ENCODE measurements at places on chromosomes 3 and 15. TPM values are rescaled to one million over a fixed set of nuclear protein-coding genes. Genes with fewer than 3 reads are reported as not detected.

- DNase-seq = no peak
Measured at GRCh38 chr15:100124361-100124760, 217.4 kb downstream of the ADAMTS17 start.

DNA sequence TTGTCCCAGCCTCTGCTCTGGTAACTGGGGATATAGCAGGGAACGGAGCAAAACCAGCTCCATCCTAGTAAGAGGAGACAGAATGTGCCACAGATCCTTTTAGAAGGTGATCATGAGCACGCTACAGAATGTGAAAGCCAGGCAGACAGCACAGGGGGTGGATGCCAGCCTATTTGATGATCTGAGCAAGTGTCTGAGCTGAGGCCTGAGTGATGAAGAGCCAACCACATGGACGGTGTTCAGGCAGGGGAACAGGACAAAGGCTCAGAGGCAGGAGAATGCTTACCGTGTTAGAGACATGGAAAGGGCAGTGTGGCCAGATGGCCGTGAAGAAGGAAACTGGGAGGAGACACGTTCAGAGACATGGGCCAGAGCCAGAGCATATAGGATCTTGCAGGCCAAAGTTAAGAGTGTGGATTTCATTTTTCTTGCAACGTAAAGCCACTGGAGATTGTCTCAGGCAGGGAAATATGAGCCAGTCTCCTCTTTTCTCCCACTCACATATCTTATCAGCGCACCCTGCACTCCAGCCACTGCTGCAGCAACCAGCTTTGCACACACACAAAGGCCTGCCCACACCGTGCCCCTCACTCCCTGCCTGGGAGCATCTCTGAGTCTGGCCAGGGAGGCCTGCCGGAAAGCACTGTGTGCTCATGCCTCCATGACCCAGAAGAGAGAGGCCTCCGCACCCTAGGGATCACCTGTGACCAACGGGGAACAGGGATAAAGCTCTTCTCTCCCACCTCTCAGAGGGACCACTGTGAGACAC is 20.1 kb downstream of the RAB43 start:
- DNase-seq = no peak

- no peak for DNase-seq
Measured at GRCh38 chr3:119184796-119185570, 11.6 kb downstream of the UPK1B start.

DNA sequence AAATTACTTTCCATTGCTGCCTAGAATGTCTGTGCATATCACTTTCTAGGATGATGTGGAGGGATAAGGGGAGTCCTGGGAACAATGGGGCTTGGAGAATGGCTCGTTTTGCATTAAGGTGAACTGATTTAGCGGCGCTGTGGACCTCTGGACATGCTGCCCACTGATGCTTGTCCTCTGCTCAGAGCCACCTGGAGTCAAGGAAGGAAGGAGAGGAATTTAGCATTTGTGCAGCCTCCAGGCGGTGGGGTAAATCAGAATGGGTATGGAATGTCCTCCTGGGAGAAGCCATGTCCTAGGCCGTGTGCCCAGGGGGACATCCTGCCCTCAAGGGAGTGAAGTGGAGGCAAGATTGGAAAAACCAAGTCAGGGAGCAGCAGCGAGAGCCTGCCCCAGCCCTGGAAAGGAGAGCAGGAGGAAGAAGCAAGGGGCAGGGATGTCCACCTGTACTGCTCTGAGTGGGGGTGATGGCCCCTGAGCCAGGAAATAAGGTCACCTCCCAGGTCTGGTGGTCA is 37.8 kb downstream of the KY start:
- no peak for DNase-seq

- no peak for DNase-seq
Measured at GRCh38 chr15:76803049-76803571, 102.0 kb downstream of the SCAPER start.

GRCh38 chr15:65824031-65824743 is 32.1 kb upstream of the DENND4A start:
- peak; percentile 68 for DNase-seq

DNA sequence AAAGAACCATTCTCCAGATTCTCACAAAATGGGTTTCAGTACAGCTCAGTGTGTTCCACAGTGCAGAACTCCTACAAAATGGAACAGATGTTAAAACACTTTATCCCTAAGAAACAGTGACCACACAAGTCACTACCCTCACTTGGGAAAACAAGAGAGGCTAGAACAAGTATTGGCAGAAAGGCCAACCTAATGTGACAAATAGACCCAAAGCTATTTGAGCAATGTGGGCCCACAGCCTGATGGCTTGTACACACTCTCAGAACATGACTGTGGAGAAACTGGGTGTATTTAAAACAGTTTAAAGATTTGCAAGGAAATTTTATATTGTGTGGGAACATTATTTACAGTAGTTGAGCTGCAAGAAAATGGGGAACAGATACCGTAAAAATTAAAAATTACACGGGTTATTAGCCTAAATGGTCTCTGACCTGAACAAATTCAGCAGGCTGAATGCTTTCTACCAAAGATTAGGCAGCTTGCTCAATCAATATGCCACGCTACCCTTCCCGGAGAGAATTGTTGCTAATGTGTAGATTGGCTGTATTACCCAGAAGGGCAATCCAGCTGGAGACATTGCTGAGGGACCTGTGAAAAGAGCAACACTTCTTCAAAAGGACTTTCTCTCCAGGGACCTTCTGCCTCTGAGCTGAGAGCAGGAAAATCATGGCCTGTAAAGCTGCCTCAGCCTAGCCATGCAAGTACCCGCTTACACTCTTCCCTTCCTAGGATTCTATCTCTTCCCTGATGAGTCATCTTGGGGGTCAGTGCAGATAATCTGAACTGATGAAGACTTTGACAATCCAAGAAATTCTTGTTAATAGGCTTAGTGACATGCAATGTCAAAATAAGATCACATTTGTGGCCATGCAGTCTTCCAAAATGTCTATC is 97.1 kb downstream of the STRIT1 start:
- peak; percentile 89 for DNase-seq

The GXYLT2 gene
- 47.7 TPM for total RNA-seq

The MEIS2 gene
- 42.1 TPM for total RNA-seq
